Cardiac atrium fibroblast (primary cell): ENCODE measurements at places on chromosomes 6 and 20. TPM values are rescaled to one million over a fixed set of nuclear protein-coding genes. Genes with fewer than 3 reads are reported as not detected.

Gene DDO
- total RNA-seq: 0.16 TPM in 1 of 2 replicates, not detected in the other

Gene TGM3
- total RNA-seq: not detected in 2 replicates

Gene DLGAP4
- total RNA-seq: 14.6 and 26.7 TPM in 2 replicates

Gene PI16
- total RNA-seq: not detected in 2 replicates

Gene LINC00237
- total RNA-seq: not detected in 2 replicates

Gene NOX3
- not detected in 2 replicates for total RNA-seq

Gene EDN1
- total RNA-seq: 85.9 and 111 TPM in 2 replicates

Gene IMPG1
- not detected in 2 replicates for total RNA-seq

Gene PEX3
- 8.3 and 10.2 TPM in 2 replicates for total RNA-seq
